ENCODE measurements at places on chromosomes 7 and 10.

DNA sequence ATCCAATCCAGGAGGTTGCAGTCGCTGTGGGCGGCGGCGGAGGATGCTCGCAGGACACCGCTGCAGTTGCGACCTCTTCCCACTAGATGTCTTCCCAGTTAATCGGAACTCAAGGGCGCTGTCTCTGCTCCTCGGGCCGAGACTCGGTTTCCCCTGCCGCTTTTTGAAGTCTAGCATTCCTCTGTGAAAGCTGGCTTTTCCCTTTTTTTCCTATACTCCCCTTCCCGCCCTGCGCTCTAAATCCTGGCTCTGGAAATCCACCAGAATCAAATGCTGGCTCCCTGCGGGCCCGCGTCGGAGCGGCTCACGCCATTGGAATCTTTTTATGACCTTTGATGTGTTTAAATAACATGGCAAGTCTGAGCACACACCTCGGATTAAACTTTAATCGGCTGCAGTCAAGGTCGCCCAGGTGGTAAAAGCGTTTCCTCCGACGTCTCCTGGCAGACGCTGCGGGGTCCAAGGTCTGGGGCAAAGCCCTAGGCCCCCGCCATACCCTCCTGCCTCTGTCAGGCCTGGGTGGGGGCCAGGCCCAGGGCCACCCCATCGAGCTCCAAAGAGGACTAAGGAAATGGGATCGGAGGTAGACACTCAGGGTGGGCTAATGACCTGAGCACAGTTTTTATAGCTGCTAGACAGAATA lies 10.7 kb upstream of the HOXA13 start:
- peak; percentile 64 for DNase-seq

DNA sequence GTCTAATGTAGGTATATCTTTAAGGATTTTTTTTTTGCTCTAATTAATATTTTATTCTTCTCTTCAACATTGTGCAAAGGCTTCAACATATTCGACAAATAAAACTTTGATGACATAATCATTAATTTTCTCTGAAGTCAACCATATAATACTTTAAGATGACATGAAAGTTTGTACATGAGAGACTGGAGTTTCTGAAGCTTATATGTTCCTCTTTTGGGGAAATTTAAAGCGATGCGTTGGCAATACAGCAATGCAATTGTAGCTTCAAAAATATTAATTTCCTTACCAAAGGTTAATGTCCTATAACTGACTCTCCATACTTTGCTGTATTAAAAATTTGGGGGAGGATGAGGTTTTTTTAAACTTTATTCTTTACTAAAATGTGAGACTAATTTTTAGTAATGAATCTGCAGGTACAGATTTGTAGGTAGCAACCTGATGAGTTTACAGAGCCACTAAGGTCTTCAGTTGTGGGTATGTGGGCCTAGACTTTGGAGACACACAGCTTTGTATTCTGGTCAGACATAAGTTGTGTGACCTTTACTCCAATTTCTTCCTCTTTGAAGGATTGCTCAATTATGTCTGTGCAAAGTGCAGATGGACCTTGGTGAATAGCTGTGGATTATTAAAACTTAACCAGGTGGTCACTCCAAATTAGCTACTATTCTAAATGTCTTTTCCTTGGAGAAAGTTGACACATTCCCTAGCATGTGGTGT lies 18.0 kb upstream of the LIPA start:
- DNase-seq, result no peak

DNA sequence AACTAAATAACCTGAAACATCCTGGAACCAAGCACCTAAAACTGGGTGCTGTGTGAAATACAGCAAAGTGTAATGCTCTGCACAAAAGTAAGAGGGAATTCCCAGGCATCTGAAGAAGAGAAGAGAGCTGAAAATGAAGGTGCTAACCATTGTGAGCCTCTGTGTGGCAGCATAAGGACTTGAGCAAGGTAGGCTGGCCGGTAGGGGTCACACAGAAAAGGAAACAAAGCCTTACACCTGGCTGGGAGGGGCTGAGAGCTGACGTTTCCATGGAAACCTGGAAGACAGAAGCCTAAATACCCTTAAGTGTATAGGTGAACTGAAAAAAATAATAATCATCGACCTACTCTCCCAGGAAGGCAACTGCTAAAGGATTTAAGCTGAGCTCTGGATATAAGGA lies 48.6 kb downstream of the CUL1 start:
- no peak for DNase-seq

GRCh38 chr10:125691160-125691981 lies 8.4 kb upstream of the TEX36 start:
- DNase-seq, result peak; percentile 17

DNA sequence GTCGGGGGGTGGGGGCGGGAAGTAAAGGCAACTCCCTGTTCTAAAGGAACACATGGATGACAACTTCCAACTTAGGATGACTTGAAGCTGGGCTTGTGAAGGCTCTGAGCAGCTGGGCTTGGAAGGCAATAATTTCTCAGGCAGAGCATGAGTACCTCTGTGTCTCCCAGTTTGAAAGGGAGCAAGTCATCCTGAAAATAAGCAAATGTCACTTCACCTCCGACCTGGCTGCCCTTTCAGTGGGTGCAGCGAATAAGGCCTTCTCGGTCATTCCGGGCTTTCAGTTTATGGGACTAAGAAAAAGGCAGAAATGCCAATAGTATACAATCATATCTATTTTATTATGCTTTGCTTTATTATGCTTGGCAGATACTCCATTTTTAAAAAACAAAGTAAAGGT lies 15.3 kb upstream of the ADAMTS14 start:
- no peak for DNase-seq

DNA sequence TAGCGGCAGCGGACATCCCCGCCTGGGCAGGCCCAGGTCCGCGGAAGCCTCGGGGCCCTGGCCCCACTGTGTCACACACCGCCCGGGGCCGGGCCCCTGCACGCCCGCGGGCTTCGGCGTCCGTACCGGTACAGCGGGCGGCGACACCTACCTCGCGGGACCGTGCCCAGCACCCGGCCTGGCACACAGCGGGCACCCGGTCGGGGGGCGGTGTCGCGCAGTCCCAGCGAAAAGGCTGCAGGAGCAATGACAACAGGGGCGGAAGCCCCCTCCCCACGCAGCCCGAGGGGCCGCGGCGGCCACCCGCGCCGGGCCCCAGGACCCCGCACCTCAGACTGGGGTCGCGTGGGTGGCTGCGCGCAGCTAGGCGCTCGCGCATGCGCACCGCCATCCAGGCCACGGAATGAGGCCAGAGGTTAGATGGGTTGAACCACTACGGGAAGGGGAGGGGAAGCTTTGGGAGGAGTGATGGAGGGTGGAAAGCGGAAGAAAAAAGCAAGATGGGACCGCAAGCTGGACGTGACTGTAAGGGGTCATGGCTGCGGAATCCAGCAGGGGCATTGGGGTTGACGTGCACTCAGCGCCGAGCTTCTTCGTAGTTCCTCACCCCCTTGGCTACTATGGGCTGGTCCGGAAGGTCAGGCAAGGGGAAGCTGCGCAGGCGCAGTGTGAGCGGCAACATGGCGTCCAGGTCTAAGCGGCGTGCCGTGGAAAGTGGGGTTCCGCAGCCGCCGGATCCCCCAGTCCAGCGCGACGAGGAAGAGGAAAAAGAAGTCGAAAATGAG lies at the start of the genes BCCIP and UROS:
Gene BCCIP (plus strand): TSS at position 669 of the 785 bp plus-strand sequence. CDS start 12 bp downstream, at position 681.
Gene UROS (minus strand): TSS at position 381 of the 785 bp plus-strand sequence. CDS start 6,759 bp downstream, outside the sequence.
- DNase-seq, result peak; percentile 97

- DNase-seq, result no peak
Observed at GRCh38 chr10:35215107-35215506, 88.5 kb downstream of the CREM start.

DNA sequence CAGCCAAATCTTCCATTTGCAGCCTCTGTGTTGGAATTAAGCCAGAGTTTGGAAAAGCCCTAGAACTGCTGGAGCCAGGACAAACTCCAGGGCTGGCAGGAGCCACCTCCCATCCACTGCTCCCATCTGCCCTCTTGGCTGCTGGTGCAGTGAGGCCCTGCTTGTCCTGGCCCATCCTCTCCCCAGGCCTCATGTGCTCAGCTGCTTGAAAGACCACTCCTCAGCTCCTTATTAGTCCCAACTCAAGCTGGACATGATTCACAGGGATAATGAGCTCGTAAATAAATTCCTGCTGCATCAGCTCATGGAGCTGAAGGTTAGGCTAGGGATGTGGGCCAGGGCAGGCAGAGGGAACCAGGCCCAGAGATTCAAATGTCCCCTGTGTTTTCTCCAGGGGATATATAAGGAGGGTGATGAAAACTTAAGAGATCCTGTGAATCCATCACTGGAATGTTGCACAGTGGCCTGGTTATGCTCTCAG lies 282.8 kb downstream of the RPS24 start:
- peak; percentile 79 for DNase-seq

DNA sequence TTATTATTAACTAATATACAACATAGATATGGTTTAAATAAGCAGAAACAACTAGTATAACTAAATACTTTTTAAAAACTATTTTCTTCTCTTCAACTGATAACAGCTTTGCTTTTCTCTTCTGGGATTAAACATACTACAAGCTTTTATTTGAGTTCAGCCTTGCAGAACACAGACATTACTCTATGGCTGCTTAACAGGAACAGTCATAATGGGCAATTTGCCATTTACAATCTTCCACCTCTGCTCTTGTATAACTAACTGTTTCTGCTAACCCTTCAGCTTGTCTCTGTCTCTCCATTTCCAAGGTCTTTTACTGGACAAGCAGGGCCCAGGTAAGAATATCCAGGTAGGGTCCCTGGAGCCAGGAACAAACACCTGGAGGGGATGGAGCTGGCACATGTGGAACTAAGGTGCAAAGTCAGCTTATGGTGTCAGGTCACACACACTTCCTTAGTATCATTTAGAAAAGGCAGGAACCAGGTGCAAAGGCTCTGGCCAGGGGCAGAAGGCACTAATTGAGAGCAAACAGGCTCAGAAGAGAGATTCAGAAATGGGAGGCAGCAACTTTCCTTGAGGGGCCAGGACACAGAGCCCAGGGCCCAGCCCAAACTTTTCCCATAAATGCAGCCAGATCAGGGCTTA lies 93.1 kb downstream of the STRA8 start:
- DNase-seq, result no peak

DNA sequence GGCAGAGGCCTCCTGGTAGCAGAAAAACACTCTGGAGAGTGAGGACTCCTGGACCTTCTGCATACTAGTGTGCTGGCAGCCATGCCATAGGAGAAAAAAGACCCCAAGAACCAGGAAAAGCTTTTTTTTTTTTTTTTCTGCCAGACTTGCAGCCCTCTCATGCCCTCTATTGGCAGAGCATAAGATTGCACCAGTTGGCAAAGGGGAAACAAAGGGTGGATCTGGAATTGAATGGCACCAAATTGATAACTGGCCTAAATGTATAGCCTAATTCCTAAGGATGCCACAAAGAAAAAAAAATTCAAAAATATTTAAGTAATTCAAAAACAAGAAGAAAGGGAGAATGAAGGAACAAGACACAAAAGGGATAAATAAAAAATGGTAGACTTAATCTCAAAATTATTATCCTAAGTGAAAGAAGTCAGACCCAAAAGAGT lies 112.5 kb upstream of the GHITM start:
- DNase-seq, result peak; percentile 18

DNA sequence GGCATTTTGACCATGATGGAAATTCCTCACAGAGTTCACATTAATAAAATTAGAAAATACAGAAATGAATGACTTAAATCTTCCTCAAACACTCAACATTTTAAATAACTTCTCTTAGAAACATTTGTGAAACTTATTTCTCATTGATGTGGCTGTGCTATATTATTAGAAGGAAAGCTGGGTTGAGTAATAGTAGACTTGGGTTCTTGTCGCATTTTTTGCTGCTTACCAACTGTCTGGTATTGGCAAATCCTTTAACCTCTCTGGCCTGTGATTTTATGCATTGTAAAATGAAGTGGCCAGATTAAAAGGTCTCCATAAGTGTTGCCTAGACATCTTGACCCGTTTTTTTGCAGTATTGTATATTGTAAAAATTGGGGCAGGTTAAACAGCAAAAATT lies 66.5 kb downstream of the VPS50 start:
- peak; percentile 17 for DNase-seq

DNA sequence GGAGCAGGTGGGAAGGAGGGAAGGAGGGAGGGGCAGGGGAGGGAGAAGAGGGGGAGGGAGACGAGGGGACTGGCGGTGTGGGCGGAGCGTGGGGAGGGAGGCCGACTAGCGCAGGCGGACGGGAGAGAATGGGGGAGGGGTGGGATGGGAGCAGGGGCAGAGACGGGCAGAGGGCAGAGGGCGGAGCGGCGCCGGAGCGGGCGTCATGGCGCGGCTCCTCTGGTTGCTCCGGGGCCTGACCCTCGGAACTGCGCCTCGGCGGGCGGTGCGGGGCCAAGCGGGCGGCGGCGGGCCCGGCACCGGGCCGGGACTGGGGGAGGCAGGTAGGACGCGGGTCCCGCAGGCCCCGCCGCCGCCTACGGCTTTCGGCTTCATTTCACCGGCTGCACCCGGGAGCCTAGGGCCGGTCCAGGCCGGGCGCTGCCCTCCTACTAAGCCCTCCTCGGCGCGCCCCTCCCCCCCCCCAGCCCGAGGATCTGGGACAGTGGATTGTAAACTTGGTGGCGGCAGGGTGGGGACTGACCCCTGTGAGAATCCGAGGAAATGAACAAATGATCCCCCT lies at the start of gene MSRB2:
Gene MSRB2 (plus strand): TSS at position 176 of the 562 bp plus-strand sequence. CDS start 30 bp downstream, at position 206.
- DNase-seq, result peak; percentile 98

GRCh38 chr7:156656598-156656997 lies 16.0 kb downstream of the RNF32 start:
- DNase-seq, result no peak

DNA sequence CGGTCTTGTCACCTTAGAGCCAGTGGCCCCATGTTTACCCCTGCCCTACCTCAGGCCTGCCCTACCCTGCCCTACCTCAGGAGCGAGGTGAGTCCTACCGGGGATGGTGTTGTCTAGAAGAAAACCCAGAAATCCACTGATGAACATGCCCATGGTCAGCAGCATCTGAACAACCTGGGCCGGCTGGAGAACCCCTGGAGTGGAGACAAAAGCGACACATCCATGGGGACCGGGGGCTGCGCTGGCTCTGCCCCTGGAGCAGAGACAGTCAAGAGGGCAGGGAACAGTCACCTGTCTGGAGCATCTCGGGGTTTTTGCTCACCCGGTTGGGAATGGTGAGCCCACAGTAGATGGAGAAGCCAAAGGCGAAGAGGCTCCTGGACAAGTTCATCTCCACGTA lies 36.3 kb downstream of the STRA8 start:
- no peak for DNase-seq

- DNase-seq, result peak; percentile 40
Observed at GRCh38 chr10:101330631-101331225, 23.2 kb upstream of the BTRC start.

DNA sequence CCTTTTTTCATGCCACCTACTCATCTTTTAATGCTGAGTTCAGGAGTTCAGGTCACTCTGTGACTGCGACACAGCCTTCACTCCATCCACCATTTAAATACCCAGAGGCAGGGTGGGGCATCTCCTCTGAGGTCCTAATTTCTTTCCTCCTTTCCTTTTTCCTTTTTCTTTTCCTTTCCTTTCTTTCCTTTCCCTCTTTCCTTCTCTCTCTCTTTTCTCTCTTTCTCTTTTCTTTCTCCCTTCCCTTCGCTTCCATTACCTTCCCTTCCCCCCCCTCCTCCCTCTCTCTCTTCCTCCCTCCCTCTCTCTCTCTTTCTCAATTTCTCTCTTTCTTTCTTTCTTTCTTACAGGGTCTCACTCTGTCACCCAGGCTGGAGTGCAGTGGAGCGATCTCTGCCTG lies 145.9 kb upstream of the SVIL start:
- no peak for DNase-seq

DNA sequence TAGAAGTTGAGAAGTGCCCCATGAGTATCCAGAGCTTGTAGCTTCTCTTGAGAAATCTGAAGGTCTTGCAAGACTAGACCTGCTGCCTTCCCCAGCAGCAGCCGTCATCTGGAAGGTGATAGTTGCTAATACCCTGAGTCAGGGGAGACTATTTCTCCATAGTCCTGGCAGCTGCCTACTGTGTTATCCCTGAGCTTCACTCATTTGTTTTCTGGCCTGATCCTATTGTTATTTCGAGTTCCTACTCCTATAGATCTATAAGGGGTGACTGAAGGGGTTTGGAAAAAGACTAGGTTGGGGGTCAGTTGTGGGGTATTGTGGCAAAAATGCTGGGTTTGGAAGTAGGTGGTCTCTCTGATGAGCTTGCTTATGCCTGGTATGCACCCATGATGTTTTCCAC lies 297.8 kb downstream of the CNTNAP2 start:
- no peak for DNase-seq

All from AG20443 (cell line).